Activated naive CD8-positive, alpha-beta T cell treated with anti-CD3 and anti-CD28 coated beads for 36 hours (primary cell): ENCODE measurements at places on chromosomes 16 and 17. TPM values are rescaled to one million over a fixed set of nuclear protein-coding genes. Genes with fewer than 3 reads are reported as not detected.

CCL17 gene
- total RNA-seq, result not detected

- H3K36me3 ChIP-seq, result no peaks in the 10 kb centered on the region
- H3K4me3 ChIP-seq, result no peak overlapping the region
- no peak for DNase-seq
- no peaks in the 10 kb centered on the region for H3K4me1 ChIP-seq
These were observed 5.2 kb upstream of the CDC42EP4 start for GRCh38 chr17:73316919-73317505.

DNA sequence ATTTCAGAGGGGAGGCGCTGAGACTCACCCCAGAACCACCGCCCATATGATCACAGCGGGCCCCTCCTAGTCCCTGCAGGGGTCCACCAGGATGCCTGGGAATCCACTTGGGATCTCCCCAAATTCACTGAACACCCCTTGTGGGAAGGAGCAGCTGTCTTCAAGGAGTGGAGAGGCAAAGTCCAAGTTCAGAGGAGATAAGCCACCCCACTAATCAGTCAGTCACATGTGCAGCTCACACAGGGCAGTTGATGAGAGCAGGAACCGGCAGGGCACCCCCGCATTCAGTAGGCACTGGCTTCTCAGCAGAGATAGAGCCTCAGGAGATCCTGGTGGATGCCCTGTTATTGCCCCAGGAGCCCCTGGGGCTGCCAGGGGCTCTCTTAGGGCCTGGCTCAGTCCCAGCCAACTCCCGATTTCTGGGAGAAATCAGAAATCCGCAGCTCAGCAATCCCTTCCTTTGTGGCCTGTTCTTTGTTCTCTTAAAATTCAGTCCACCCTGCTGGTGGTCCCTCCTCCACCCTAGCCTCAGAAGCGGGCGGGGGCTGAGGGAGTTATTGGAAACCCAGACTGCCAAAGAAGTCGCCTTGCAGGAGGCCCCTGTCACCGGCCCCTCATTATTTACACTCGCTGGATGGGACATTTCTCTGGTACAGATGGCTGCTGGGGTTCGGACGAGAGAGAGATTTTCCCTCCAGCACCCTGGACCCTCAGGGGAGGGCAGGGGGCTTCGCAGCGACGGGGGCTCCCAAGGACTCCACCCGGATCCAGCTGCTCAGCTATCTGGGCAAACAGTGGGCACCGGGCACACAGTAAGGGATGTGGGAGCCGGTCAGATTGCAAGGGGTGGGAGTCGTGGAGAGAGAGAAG lies 1.8 kb downstream of the CDC42EP4 start:
- H3K27me3 ChIP-seq, result peaks cover 13% of the 10 kb centered on the region
- H3K27ac ChIP-seq, result no peak overlapping the region
- peaks cover 5% of the 10 kb centered on the region for H3K4me1 ChIP-seq

DNA sequence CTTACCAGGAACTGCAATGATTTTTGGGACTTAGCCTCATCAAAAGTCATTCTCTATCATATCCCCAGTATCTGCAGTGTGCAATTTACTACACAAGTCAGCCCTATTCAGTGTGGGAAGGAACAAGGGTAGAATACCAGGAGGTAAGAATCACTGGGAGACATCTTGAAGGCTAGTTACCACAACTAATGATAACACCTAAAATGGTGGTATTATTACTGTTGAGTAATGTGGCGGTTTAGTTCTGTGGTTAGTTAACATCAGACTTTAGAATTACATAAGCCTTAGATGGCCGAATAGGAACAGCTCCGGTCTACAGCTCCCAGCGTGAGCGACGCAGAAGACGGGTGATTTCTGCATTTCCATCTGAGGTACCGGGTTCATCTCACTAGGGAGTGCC lies 567.9 kb upstream of the CDH11 start:
- H3K27ac ChIP-seq, result no peak overlapping the region
- no peak overlapping the region for H3K4me3 ChIP-seq
- H3K27me3 ChIP-seq, result no peaks in the 10 kb centered on the region

DNA sequence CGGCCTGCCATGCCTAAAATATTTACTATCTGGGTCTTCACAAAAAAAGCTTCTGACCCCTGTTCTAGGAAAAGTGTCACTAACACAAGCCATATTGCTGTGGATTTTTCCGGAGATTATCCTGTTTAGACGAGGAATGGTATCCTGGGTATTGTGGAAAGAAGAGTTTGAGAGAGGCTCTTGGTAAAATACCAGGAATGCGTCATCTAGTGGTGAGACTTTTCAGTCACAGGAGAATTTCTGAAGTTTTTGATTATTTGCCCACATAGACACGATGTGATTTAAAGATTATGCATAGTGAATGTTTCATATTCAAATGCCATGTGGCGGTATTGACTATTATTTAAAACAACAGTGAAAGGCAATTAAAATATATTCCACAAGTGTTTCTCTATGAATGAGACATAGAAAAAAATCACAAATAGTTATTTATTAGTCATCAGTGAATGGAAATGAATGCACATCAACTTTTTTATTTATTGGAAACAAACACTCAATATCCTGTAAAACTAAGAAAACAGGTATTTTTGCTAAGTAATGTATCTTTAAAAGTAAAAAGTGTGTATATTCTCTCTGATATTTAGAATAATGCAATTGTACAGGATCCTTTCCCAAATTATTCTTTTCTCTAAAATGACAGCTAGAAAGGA lies 7.8 kb downstream of the KRT28 start:
- DNase-seq, result no peak
- H3K36me3 ChIP-seq, result no peaks in the 10 kb centered on the region
- H3K4me3 ChIP-seq, result no peak overlapping the region
- H3K27me3 ChIP-seq, result peaks cover 22% of the 10 kb centered on the region
- no peak overlapping the region for H3K27ac ChIP-seq
- peaks cover 2% of the 10 kb centered on the region for H3K4me1 ChIP-seq

- no peak for DNase-seq
- H3K36me3 ChIP-seq, result peaks cover 9% of the 10 kb centered on the region
- no peaks in the 10 kb centered on the region for H3K27me3 ChIP-seq
- no peak overlapping the region for H3K27ac ChIP-seq
- no peak overlapping the region for H3K4me3 ChIP-seq
These were observed 3.3 kb downstream of the CTCF start for GRCh38 chr16:67565470-67566100.

- no peaks in the 10 kb centered on the region for H3K4me1 ChIP-seq
- H3K27me3 ChIP-seq, result peaks cover 14% of the 10 kb centered on the region
- no peak overlapping the region for H3K27ac ChIP-seq
- H3K36me3 ChIP-seq, result no peaks in the 10 kb centered on the region
- H3K4me3 ChIP-seq, result no peak overlapping the region
- no peak for DNase-seq
These were observed 64.5 kb downstream of the HS3ST3A1 start for GRCh38 chr17:13537167-13537731.

CTRL gene
- 6.2 TPM for total RNA-seq

CPNE7 gene
- 5.7 TPM for total RNA-seq

DNA sequence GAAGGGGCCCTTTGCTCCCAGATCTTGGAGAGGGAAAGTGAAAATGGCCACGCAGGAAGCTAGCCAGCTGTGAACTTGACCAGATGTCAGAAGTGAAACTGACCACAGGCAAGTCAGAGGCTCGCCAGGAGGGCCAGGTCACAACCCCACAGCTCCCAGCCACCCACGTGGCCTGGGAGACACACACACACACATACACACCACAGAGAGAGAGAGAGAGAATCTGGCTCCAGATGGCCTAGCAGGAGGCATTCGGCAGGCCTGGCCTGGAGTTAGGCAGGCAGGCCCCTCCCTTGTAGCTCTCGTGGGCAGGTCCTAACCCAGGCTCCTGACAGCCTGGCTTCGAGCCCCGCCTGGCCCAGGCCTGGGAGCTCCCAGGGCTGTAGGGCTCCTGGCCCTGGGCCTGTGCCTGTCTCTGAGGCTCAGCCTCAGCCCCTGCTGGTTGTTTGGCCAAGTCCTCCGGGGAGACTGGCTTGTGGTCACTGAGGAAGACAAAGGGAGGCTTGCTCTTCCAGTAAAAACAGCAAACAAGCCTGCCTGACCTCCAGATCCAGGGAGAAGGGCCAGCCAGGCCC lies 20.2 kb downstream of the NGFR start:
- H3K4me3 ChIP-seq, result no peak overlapping the region
- H3K4me1 ChIP-seq, result peaks cover 6% of the 10 kb centered on the region
- H3K27ac ChIP-seq, result no peak overlapping the region
- H3K36me3 ChIP-seq, result no peaks in the 10 kb centered on the region
- peaks cover 8% of the 10 kb centered on the region for H3K27me3 ChIP-seq

MRPL12 gene
- 227 TPM for total RNA-seq

DNA sequence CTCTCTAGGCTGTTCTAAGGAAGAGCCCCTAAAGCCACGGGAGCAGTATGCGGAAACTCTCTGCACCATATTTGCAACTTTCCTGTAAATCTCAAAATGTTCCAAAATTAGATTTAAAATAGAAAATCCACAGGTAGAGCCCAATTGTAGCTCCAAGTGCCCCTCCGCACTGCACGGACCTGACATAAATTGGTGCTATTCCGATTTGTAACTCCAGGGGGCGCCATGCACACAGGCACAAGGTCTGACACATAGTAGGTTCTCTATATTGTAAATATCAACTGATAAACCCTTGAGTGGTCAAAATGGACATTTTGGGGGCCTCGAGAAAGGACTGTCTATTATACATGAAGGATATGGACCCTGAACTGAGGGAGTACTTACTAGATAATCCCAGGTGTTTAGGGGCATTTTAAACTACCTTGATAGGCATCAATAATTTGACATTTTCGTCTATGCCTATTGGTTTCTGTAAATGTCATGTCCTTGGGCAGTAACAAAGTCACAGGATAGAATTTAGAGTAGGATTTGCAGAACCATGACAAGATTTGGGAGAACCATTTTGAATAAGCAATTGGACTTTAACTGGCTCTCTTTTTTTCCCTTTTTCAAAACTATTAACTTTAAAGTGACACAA lies 36.6 kb upstream of the TMEM132E start:
- no peak overlapping the region for H3K27ac ChIP-seq
- H3K27me3 ChIP-seq, result peaks cover 42% of the 10 kb centered on the region
- no peak overlapping the region for H3K4me3 ChIP-seq
- peak; percentile 23 for DNase-seq
- H3K36me3 ChIP-seq, result no peaks in the 10 kb centered on the region

VAT1L gene
- not detected for total RNA-seq

DNA sequence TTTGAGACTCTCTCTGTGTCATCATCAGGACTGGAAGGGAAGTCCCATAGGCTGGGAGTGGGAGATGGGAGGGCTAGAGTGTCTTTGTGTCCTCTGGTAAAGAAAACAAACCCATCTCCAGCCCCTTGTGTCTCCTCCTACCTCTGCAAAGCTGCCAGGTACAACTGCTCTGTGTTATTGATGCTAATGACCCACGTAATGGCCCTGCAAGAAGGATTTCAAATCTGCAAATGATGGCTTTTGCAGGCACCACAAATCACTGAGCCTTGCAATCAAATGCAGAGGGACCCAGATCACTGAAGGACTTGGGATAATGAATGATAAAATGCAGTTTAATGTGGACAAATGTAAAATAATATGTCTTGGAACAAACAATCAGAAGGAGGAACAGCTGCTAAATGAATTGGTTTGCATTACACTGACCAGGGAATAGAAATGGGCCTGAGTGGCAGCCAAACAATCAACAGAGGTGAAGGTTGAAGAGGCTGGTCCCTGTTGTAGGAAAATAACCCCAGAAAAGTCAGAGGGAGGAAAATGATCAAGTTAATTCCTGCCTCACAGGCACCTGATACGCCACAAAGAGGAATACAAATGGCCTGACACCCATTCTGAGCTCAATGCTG lies 425.1 kb downstream of the UTP18 start:
- peaks cover 5% of the 10 kb centered on the region for H3K27me3 ChIP-seq
- no peaks in the 10 kb centered on the region for H3K4me1 ChIP-seq
- no peak overlapping the region for H3K27ac ChIP-seq
- no peak overlapping the region for H3K4me3 ChIP-seq
- no peaks in the 10 kb centered on the region for H3K36me3 ChIP-seq

CDH5 gene
- total RNA-seq, result not detected

DNA sequence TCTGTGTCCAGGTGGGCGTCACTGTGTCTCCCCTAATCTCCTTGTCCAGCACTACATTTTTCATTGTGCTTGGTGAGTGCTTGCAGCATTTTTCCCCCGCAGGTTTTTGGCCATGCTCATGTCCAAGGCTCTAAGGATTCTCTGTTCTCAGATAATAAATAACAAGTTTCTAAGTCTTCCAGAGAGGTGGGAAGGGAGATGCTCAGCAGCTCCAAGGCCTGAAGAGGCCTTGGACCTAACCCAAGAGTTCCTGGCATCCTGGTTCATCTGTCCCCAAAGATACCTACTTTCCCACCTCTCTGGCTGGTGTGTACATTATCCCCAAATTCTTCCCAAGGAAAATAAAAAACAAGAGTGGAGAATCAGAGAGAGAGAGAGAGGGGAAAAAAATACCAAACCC lies 45.3 kb downstream of the MEOX1 start:
- no peaks in the 10 kb centered on the region for H3K27me3 ChIP-seq
- no peak overlapping the region for H3K4me3 ChIP-seq
- H3K27ac ChIP-seq, result no peak overlapping the region
- DNase-seq, result no peak

DNA sequence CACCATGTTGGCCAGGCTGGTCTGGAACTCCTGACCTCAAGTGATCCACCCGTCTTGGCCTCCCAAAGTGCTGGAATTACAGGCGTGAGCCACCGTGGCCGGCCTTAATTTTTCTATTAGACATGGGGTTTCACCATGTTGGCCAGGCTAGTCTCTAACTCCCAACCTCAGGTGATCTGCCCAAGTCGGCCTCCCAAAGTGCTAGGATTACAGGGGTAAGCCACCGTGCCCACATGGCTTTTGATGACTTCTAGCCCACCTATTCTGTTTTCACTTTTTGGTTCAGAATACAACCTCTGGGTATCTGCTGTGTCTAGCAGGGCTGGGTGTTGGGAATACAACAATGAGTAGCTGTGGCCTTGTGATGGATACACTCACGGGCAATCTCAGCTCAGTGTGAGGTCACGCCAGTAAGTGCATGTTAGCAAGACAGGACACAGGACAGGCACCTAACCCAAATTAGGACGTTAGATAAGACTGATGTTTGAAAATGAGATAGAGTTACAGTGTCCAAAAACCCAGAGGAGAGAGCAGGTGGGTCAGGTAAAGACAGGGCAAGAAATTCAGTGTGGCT lies 14.1 kb upstream of the YWHAE start:
- no peak for DNase-seq
- no peaks in the 10 kb centered on the region for H3K4me1 ChIP-seq
- H3K27me3 ChIP-seq, result no peaks in the 10 kb centered on the region
- no peak overlapping the region for H3K27ac ChIP-seq
- H3K36me3 ChIP-seq, result no peaks in the 10 kb centered on the region
- no peak overlapping the region for H3K4me3 ChIP-seq

DNA sequence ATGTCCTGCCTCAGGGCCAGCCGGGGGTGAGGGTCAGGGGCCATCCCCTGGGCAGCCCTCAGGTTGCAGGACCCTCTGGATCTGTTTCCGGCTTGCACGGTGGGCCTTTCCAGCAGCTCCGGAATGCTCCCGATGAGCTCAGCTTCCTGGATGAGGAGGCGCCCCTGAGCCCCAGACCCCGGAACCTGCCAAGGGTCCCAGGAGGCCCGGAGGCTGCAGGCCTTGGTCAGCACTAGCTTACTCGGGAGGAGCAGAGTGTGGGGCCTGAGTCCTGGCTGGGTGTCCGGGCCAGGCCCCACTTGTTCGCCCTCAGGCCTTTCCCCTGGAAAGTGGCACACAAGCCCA lies 7.6 kb upstream of the C1QTNF8 start:
- no peak overlapping the region for H3K27ac ChIP-seq
- H3K36me3 ChIP-seq, result no peaks in the 10 kb centered on the region
- H3K27me3 ChIP-seq, result peaks cover 28% of the 10 kb centered on the region
- H3K4me3 ChIP-seq, result no peak overlapping the region

CHD9NB gene
- not detected for total RNA-seq
